ENCODE measurements at places on chromosomes 3 and 15. TPM values are rescaled to one million over a fixed set of nuclear protein-coding genes. Genes with fewer than 3 reads are reported as not detected.

GRCh38 chr15:55980511-55980910 lies 12.9 kb downstream of the NEDD4 start:
- H3K27me3 ChIP-seq, result no peaks in the 10 kb centered on the region
- H3K4me1 ChIP-seq, result peaks cover 27% of the 10 kb centered on the region
- H3K27ac ChIP-seq, result no peak overlapping the region
- no peak overlapping the region for H3K4me3 ChIP-seq
- DNase-seq, result no peak

DNA sequence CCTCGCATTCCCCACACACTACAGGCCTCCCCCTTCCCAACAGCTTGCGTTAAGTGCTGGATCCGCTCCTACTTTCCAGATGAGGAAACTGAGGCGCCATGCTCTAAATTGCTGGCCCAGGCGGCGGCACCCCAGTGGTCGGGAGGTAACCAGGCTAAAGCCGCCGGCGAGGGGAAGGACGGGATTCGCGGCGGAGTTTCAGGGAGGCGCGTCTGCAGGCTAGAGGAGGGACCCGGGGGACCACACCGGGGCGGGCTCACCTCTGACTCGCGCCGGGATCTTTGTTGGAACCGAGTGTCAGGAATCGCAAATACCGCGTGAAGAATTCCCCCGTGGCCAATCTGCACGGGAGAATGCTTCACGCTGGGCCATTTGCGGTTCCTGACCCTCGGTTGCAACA lies 24.6 kb upstream of the PTPN23 start:
- DNase-seq, result no peak
- H3K36me3 ChIP-seq, result peaks cover 3% of the 10 kb centered on the region
- no peak overlapping the region for H3K27ac ChIP-seq

The GCNT3 gene
- total RNA-seq, result not detected

- peaks cover 4% of the 10 kb centered on the region for H3K4me1 ChIP-seq
- no peak for DNase-seq
- H3K4me3 ChIP-seq, result no peak overlapping the region
- no peaks in the 10 kb centered on the region for H3K27me3 ChIP-seq
- no peak overlapping the region for H3K27ac ChIP-seq
- peaks cover 68% of the 10 kb centered on the region for H3K36me3 ChIP-seq
Observed at GRCh38 chr3:120039642-120040610, 54.3 kb downstream of the GSK3B start.

The NRROS gene
- total RNA-seq, result 0.72 TPM

DNA sequence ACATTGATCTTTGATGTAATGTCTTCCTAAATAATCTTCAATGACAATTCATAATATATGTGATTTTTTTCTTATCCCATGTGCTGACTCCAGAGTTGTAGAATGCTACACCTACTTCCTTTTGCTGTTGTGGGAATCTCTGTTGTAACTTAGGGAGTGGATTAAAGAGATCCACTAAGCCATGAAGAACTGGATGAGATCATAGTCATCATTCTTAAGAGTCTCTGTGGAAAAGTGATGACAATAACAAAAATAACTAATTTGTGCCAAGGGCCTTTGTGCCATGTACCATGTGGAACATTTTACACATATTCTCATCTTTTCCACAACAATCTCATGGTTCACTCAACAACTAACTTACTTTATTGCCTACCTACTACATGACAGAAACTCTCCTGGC lies 162.9 kb upstream of the PDZRN3 start:
- H3K27ac ChIP-seq, result no peak overlapping the region
- H3K4me1 ChIP-seq, result peaks cover 19% of the 10 kb centered on the region
- H3K27me3 ChIP-seq, result no peaks in the 10 kb centered on the region

GRCh38 chr3:128170866-128171516 lies 17.7 kb downstream of the EEFSEC start:
- DNase-seq, result peak; percentile 68
- H3K27me3 ChIP-seq, result no peaks in the 10 kb centered on the region
- no peaks in the 10 kb centered on the region for H3K36me3 ChIP-seq
- peaks cover 60% of the 10 kb centered on the region for H3K4me1 ChIP-seq
- H3K27ac ChIP-seq, result peak overlapping the region; percentile 78
- no peak overlapping the region for H3K4me3 ChIP-seq

GRCh38 chr15:41923401-41923997 lies 29.6 kb upstream of the SPTBN5 start:
- no peak overlapping the region for H3K4me3 ChIP-seq
- DNase-seq, result no peak
- H3K27ac ChIP-seq, result no peak overlapping the region
- H3K4me1 ChIP-seq, result peaks cover 18% of the 10 kb centered on the region

GRCh38 chr15:83913034-83913632 lies 259.2 kb downstream of the ADAMTSL3 start:
- no peaks in the 10 kb centered on the region for H3K36me3 ChIP-seq
- no peaks in the 10 kb centered on the region for H3K4me1 ChIP-seq
- DNase-seq, result no peak
- H3K27me3 ChIP-seq, result peaks cover 7% of the 10 kb centered on the region
- H3K4me3 ChIP-seq, result no peak overlapping the region

The CCDC71 gene
- total RNA-seq, result 28.7 TPM

The IMPG2 gene
- 0.59 TPM for total RNA-seq

DNA sequence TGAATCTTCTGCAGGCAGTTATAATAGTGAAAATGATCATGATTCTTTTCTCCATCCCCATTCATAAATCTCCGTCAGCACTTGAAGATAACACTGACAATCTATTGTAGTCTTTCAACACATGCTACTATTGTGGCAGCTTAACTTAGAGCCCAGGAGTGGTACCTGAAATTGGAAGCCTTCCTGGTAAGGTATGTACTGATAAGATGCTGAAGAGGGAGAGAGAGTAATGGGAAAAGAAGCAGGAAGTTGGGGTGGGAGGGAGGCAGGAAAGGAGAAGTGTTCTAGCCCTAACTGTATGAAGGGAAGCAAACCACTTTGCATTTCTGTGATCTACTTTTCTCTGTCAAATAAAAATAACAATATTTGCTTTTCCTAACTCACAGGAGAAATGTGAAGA lies 197.4 kb upstream of the RORA start:
- H3K36me3 ChIP-seq, result no peaks in the 10 kb centered on the region
- DNase-seq, result no peak
- no peak overlapping the region for H3K4me3 ChIP-seq
- H3K27ac ChIP-seq, result no peak overlapping the region
- H3K27me3 ChIP-seq, result peaks cover 6% of the 10 kb centered on the region

The XYLB gene
- 5.2 TPM for total RNA-seq

DNA sequence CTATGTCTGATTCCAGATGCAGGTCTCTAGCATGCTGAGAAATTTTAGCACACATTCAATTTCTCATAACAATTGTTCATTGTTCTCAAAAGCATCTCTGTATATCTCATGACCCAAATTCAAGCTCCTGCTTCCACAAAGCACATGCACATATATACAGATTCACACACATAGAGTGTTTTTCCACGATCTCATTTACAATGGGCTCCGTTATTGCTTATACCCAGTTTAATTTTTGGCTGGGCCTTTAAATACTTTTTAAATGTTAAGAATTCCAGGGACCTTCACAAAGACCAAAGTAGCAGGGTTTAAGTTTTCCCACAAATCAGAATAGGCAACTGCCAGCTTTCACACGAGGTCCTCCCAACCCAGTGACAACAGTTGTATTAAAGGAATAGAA lies 333.5 kb upstream of the SEMA6D start:
- H3K27me3 ChIP-seq, result no peaks in the 10 kb centered on the region
- no peak overlapping the region for H3K4me3 ChIP-seq
- H3K36me3 ChIP-seq, result no peaks in the 10 kb centered on the region
- no peak for DNase-seq
- peaks cover 13% of the 10 kb centered on the region for H3K4me1 ChIP-seq

DNA sequence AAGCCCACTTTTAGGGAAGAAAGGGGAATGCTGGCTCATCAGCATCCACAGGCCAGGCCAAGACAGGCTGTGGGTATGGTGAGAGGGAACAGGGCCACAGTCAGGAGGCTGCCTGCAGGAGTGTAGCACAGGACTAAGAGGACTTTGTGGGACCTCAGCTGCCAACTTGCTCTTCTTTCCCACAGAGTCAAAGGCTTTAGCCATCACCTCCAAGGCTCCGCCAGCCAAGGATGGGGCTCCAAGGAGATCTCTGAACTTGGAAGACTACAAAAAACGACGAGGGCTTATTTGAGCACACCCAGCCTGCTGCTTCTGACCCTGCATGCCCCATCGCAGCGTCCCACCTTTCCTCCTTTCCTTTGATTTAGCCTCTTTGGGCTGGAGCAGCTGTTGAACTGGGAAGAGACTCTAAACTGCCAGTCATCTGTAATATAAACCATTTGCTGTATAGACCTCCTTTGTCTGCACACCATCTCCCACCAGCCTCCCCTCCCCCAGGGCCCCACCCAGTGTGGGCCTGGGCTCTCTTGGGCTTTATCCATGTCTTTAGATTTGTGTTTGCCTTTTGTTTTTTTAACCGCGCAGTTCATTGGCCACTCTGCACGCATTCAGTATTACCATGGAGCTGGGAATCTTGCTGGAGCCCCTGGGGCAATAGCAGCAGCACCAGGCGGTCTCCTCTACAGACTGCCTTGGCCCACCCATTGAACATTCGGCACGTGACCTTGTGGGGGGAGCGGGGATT lies 13.1 kb upstream of the ITPKA start:
- H3K4me1 ChIP-seq, result no peaks in the 10 kb centered on the region
- DNase-seq, result no peak
- no peaks in the 10 kb centered on the region for H3K27me3 ChIP-seq
- H3K27ac ChIP-seq, result no peak overlapping the region

The MST1 gene
- total RNA-seq, result 103 TPM

GRCh38 chr15:83926116-83926515 lies 272.2 kb downstream of the ADAMTSL3 start:
- peaks cover 2% of the 10 kb centered on the region for H3K4me1 ChIP-seq
- H3K4me3 ChIP-seq, result no peak overlapping the region
- no peak for DNase-seq
- peaks cover 1% of the 10 kb centered on the region for H3K27me3 ChIP-seq

The FILIP1L gene
- 19.8 TPM for total RNA-seq

DNA sequence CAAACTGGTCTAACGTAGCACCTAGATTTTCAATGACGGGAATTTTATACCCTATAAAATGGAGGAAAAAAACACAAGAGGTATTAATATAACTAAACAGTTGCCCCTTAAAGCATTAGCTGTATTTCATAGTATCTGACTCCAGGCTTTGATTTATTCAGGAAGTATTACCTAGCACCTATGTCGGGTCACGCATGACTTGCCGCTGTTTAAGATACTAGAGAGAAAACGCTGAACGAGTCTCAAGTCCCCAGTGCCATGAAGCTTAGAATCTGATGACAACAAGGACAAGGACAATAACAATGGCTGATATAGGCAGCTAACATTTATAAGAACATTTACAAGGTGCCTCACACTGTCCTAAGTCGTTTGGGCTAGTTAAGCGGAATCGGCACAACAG lies 1.9 kb downstream of the SNRPA1 start:
- H3K27me3 ChIP-seq, result no peaks in the 10 kb centered on the region
- peaks cover 39% of the 10 kb centered on the region for H3K4me1 ChIP-seq
- no peak for DNase-seq
- H3K4me3 ChIP-seq, result peak overlapping the region; percentile 93

DNA sequence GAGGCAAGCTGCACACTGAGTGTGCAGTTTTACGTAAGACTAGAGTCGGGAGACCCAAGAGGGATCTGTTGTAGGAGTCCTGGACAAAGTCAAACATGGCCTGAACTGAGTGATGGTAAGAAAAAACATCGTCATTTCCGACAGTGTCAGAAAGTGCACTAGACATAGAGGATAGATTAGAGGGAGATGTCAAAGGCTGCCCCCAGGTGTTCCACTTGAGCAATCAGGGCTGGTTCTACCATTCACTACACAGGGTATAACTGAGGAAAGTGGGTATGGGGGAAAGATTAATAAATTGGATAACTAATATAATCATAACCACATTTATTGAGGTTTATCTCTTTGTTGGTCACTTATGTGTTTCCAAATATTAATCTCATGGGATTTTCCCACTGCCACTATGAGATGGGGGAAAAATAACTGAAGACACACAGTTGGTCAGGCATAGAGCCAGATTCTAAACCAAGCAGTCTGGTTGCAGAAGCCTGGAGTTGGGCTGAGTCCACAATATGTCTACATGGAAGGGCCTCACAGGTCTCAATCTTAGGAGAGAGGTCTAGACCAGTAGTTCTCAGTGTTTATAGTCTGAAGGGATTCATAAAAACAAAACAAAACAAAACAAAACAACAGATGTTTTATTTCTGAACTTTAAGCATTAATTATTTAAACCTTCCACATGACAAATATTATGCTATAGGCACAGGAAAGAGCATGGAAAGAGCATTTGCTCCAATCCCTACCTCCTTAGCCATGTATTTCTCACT lies 766.5 kb downstream of the NTRK3 start:
- H3K4me3 ChIP-seq, result no peak overlapping the region
- no peak for DNase-seq
- no peaks in the 10 kb centered on the region for H3K36me3 ChIP-seq
- no peaks in the 10 kb centered on the region for H3K27me3 ChIP-seq
- peaks cover 6% of the 10 kb centered on the region for H3K4me1 ChIP-seq

DNA sequence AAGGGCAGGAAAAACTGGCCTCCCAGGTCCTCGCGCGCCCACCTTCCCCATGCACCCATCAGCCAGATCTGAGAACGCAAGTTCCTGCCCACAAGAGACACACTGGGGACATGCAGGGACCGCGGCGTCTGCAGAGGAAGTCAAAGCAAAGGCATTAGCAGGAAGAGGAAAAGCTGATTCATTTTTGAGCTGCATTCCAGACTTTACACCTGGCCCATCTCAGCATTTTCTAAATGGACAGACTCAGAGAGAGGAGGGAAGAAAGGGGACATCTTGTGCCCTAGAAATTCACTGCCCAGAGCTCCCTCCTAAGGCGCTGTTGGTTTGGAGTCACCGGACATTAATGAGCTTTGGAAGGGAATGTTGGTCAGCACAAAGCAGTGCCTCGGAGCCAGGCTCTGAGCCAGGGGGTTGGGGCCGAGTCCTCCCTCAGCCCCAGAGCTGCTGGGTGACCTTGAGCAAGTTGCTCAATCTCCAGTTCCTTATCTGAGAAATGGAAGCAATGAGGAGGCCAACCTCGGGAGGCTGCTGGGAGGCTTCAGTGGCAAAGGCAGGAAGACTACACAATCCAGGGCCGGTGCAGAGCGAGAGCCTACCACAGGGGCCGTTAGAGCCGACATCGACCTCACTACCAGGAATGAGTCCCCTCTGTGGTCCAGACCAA lies 150.5 kb upstream of the IQSEC1 start:
- H3K36me3 ChIP-seq, result no peaks in the 10 kb centered on the region
- H3K27ac ChIP-seq, result no peak overlapping the region
- no peaks in the 10 kb centered on the region for H3K27me3 ChIP-seq
- DNase-seq, result no peak
- H3K4me3 ChIP-seq, result no peak overlapping the region

The SNTN gene
- not detected for total RNA-seq

The USP19 gene
- 79.7 TPM for total RNA-seq

The CD200R1L gene
- not detected for total RNA-seq

The GOLGA8T gene
- total RNA-seq, result 0.51 TPM

DNA sequence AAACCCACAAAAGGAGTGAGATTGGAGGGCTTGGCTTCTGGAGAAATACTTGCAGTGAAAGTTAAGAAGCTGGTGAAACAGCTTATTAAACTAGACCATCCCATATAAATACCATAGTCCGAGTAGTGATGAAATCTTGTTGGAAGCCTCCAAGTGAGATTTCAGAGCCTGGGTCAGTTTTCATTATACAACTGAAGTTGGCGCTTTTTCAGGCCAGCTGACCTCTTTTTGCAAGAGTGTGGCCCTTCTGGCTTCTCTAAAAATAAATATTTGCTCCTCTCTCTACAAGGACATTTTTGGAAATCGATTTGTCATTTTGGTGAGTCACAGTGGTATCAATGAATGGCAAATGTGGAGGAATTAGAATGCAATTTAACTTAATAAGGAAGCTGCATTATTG lies 51.2 kb upstream of the THRB start:
- H3K4me1 ChIP-seq, result no peaks in the 10 kb centered on the region
- no peak for DNase-seq
- no peak overlapping the region for H3K4me3 ChIP-seq
- H3K36me3 ChIP-seq, result no peaks in the 10 kb centered on the region
- H3K27me3 ChIP-seq, result peaks cover 25% of the 10 kb centered on the region

The AGTR1 gene
- total RNA-seq, result 0.34 TPM
